Activated T-cell treated with anti-CD3 and anti-CD28 coated beads, Interleukin-2, amount 50 U/mL, for 48 hours (primary cell): ENCODE measurements at places on chromosomes 5 and 9.
A peak's percentile ranks its signal among the peaks of the same experiment; 100 is the strongest.

- DNase-seq, result no peak
Observed at GRCh38 chr5:133273661-133274596, 222.1 kb downstream of the HSPA4 start.

GRCh38 chr5:177537389-177538361, 16.7 kb downstream of the FAM193B start:
- DNase-seq, result no peak

GRCh38 chr9:94639061-94639998, at the start of gene FBP1:
Gene FBP1 (minus strand): TSS chr9:94639518. CDS start chr9:94639310, 208 bp downstream.
- DNase-seq, result peak; percentile 60

GRCh38 chr9:135515083-135515951, 5.9 kb upstream of the LCN1 start:
- DNase-seq, result no peak

DNA sequence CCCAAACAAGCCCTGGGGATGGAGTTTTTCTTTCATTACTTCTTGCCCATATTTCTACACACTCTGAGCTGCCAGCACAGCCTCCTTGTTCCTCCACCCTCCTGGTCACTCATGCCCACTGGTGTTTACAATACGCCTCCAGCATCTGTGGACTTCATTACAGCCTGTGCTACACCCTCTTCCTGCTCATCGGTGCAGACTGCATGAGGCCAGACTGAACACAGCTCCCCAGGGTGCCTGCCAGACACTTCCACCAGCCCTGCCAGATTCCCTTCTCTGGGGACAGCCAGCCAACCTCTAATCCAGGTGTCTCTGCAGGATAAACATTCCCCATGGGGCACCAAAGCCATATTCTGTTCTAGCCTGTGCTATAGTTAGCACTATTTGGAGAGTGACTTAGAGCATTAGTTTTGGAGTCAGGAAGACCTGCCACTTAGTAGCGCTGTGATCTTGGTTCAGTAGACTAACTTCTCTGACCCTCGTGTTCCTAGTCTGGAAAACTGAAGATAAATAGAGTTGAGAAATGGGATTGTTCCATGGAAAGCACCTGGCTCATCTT, 163.8 kb upstream of the KLF4 start:
- DNase-seq, result no peak
